ENCODE measurements at places on chromosomes 7 and 10.

- no peak for DNase-seq
Observed at GRCh38 chr7:115748123-115748738, 282.3 kb downstream of the TFEC start.

- no peak for DNase-seq
Observed at GRCh38 chr10:131937836-131938235, 37.0 kb downstream of the PPP2R2D start.

GRCh38 chr7:69182596-69183467 is 415.4 kb upstream of the AUTS2 start:
- no peak for DNase-seq

DNA sequence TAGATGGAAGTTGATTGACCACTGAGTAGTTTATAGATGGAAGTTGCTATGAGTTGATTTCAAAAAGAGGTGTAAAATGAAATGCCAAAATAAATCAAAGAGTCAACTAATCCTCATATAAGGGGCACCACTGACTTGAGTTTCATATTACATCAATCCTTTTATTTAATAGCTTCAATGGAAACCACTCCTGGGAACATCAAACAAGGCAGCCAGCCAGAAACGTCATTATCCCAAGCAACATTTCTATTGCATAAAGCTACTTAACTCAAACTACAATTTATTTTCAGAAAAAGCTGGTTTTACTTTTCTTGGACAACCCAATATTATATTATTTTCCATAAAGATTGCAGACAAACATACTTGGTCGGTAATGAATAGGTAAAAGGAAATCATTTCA is 162.1 kb downstream of the TSPAN12 start:
- no peak for DNase-seq

DNA sequence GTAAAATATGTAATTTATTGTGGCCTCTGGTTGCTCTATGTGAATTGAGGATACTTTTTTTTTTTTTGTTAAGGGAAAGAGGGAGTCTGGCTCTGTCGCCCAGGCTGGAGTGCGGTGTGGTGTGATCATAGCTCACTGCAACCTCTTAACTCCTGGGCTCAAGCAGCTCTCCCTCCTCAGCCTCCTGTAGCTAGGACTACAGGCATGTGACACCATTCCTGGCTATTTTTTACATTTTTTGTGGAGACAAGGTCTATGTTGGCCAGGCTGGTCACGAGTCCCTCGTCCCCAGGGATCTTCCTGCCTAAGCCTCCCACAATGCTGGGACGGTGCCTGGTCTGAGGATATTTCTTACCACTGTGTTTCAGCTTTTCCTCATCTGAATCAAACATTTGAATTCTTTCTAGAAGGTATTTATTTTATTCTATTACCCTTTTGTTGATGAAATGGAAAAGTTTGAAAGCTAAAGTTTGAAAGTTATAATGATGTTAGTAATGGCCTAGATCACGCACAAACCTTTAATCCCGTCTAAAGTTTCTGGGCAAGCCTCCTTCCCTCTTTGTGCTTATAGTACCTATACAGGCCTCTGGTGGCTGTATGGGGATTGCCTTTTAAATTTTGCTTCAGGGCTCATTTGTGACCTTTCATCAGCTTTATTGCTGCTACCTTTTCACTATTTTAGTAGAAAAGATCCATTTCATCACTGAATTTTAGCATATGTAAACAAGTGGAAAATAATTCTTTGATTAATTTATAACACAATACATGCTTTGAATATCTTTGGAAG is 2.0 kb downstream of the IFRD1 start:
- peak; percentile 33 for DNase-seq

GRCh38 chr7:6307762-6308161 is 35.3 kb upstream of the CYTH3 start:
- peak; percentile 37 for DNase-seq

DNA sequence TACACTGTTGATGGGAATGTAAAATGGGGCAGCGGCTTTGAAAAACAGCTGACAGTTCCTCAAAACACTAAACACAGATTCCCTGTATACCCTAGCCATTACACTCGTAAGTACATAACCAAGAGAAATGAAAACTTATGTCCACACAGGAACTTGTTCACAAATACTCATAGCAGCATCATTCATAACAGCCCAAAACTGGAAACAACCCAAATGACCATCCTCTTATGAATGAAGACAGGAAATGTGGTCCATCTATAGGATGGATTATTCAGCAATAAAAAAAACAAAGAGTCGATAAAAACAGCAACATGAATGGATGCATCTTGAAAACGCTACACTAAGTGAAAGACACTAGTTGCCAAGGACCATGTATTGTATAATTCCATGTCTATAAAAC is 23.7 kb downstream of the NMT2 start:
- DNase-seq = no peak

GRCh38 chr10:110852255-110852896 is 19.4 kb upstream of the PDCD4 start:
- no peak for DNase-seq

GRCh38 chr7:43467406-43467805 is 115.5 kb upstream of the STK17A start:
- DNase-seq = no peak

DNA sequence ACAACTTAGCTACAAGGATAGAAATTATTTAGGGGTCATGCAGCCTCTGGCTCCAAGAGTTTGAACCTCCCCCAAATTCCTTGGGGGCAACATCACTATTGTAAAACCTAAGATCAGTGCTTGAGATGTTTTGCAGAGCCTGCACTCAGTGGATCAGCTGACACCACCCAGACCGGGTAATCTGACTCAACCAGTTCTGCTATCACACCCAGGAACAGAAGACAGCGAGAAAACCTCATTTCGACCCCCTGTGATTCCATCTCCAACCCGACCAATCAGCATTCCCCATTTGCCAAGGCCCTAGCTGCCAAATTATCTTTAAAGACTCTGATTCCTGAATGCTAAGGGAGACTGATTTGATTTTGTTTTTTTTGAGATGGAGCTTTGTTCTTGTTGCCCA is 5.2 kb downstream of the TACR2 start:
- no peak for DNase-seq

DNA sequence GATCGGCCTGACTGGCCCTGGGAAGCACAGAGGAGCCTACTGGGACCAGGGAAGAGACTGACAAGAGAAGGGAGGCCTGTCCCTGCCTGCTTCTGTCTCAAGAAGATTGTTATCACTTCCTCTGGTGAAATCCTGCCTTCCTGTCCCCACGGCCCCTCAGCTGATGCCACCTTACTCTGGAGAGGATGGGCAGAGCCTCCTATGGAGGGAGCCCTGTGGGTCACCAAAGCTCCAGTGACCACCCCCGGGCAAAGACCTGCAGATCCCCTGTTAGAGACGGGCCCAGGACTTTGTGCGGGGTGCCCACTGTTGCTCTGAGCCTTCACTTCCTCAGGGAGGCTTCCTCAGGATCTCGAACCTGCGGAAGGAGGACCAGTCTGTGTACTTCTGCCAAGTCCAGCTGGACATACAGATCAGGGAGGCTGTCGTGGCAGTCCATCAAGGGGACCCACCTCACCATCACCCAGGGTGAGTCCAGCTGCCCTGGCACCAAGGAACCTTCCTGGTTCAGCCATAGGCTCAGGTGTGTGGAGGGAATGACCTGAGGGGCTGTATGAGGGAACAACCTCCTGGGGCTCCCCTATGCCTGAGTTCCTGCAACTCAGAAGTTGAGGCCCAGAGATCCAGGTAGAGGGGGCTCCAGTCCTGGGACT is 1.4 kb upstream of the PILRB start:
- no peak for DNase-seq

GRCh38 chr7:14846405-14846804 is 56.1 kb downstream of the DGKB start:
- DNase-seq = no peak

DNA sequence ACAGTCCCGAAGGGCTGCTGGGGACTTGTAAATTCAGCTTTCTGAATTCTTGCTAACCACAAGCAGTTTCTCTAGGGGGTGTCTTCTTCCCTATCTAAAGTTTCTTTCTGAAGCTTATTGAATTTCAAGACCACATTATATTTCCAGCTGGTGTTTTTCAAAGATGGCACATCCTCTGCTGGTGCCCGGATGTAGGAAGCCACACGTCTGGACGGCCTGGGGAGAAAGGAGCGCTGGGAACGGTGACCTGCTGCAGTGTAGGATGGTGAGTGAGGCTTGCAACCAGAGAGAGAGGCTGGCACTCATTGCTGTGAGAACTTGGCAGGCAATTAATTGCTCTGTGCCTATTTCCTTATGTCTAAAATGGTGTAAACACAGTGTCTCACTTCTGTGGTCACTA is 776.4 kb downstream of the TYW1 start:
- DNase-seq = no peak

DNA sequence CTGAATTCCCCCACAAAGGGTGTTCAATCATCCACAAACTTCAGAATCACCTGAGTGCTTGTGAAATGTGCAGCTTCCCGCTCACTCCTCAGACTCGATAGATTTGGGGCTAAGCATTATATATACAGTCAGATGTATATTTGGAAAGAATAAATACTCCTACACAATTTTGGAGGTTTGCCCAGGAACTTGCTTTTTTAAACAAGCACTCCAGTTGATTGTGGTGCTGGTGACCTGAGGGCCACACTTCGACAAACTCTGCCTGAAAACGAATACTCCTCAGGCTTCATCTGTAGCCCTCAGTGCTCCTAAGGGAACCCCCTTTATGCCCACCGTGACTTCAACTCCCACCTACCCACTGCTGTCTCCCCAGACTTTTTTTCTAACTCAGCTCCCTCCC is 211.6 kb downstream of the INHBA start:
- no peak for DNase-seq

DNA sequence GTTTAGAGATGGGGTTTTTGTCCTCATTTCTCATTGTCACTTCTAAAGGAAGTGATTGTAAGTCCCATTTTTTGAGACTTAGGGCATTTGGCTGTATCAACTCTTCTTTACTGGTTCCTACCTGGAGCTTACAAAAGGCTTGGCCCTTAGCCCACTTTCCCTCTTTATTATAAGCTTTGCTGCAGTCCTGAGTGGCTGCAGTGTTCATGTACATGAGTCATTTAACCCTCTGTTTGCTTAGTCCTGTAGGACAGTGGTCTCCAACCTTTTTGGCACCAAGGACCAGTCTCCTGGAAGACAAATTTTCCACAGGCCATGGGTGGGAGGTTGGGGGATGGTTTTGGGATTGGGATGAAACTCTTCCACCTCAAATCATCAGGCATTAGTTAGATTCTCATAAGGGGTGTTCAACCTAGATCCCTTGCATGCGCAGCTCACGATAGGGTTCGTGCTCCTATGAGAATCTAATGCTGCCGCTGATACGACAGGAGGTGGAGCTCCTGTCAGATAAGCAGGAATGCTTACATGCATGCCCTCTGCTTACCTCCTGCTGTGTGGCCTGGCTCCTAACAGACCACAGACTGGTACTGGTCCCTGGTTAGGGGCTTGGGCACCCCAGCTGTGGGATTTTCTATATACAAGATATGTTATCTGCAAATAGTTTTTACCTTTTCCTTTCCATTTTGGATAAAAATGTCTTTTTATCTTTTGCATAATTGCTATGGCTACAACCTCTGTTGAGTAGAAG is 99.7 kb downstream of the CCSER2 start:
- no peak for DNase-seq

DNA sequence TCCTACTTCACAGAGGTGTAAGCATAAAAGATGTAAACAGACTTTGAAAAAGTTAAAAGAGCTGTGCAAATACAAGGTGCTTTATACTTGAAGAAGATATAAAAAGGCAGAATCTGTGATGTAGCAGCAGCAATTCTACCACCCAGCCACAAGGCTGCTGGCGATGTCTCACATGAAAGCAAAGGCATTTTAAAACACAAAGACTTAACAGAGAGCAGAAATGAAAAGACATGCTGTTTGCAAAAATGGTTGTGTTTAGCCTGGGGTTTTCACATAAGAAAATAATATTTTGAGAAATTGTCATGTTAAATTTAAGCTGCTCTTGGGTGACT is 85.5 kb upstream of the ZNF800 start:
- no peak for DNase-seq

DNA sequence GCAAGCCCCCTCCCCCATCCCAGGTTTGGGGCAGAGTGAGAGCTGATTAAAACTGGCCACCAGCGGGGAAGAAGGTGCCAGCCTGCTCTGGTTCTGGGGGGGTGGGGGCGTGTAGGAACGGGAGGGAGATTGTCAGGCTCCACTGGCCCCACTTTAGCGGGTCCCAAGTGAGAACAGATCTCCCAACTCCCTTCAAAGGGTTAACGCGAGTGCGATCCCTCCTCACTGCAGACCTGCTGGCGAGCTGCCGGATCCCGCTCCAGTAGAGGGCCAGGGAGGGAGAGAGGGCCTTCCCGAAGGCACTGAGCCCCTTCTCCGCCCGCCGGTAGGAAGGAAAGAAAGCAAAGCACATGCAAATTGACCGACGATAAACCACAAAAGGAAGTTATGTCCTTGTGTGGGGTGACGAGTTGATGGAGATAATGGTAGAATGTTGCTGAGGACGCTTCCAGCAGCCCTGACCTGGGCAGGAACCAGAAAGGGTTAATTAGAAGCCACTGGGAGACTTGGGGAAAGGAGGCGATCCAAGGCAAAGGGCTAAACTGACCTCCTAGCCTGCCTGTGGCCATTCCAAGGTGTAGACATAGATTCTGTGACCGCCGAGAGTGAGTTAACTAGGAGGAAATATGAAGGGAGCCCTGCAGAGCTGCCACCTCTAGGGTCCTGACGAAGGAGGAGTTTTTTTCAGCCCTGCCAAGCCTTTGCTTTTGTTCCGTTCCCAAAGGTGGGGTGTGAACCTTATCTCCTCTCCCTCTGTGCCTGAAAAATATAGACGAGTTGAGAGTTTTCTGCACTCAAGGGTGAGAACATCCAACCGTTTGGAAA is 1.5 kb downstream of the NRG3 start:
- DNase-seq = peak; percentile 75

DNA sequence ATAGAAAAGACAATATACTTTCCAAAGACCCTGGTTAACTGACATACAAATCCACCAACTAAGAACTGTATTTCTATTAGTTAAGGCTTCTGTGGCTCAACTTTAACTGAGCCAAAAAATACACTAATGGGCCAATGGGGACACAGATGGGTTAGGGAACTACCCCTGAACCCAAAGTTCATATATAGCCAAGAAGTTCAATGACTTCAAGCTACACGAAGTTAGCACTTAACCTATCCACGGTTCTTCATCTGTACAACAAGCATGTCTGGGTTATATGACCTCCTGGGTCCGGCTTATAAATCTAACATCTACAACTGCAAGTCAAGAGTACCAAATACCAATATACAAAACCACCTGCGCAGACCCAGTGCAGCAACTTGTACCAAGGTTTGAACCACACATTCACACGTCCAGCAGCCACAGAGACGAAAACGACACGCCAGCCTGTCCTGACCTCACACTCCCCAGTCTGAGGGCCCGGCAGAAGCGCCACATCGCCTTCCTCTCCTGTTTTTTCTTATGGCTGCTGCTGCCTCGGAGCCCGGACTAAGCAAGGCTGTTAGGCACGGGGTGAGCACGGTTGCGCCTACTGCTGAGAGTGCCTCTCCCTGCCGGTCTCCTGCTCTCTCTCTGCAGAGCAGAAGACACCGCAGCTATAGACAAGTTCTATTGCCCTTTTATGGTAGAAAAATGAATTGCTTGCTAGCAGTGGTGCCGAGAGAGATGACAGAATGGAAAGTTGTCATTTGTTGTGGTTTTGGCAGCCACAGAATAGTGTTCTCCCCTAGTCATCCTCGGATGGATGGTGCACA is 86.3 kb downstream of the RNF216 start:
- DNase-seq = no peak

- no peak for DNase-seq
Observed at GRCh38 chr10:27525819-27526218, 21.7 kb downstream of the RAB18 start.

All from H9 (cell line).